DMS 273 treated with DMSO at 0.1 percent for 48 hours (cell line): ENCODE measurements at places on chromosomes 3 and 15.

DNA sequence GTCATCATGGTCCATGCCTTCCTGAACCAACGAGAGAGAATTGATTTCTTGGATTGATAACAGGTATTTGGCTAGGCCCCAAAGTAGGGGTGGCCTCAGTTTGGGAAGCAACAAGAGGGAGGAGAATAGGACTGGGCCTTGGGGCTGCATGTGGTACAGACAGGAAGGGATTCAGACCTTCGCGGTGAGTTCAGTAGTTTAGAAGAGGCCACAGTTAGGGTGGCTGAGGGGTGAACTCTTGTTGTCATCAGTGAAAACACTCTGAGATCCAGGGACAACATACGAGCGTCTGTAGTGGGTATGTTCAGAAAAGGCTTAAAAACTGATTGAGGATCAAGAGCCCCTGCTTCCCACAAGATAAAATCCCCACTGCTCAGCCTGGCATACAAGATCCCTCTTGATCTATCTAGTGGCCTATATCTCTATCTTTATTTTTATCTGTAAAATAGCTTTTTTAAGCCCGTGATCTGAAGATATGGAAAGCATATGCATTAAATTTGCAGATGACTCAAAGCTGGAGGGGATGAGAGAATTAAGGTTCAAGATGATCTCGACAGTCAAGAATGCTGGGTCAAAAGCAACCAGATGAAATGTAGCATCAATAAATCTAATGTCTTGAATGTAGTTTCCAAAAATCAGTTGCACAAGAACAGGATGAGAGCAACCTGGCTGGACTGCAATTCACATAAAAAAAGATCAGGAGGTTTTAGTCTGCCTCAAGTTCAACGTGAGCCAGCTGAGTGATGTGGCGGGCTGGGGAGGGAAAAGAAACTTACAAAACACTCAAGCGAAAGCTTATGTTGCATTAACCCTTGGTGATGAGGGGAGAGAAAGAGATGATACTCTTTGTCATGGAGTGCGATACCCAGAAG lies 221.1 kb upstream of the TLE3 start:
- no peak for DNase-seq

DNA sequence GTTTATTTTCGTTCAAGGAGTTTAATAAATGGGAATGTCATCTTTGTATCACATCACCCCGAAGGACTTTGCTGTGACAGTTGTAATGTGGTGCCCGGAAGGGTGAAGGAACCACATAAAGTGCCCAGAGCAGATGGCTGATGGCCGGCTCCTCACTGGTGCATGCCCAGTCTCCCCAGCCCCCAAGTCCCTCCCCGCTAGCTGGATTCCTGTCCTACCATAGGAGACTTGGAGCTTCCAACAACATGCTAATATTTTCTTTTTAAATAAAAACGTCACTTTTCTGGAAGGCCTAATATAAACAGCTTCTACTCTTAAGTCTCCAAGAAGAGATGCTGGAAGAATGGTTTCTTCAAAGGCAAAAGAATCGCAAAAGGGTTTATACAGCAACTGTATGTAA lies 273.9 kb upstream of the LRTM1 start:
- no peak for DNase-seq

DNA sequence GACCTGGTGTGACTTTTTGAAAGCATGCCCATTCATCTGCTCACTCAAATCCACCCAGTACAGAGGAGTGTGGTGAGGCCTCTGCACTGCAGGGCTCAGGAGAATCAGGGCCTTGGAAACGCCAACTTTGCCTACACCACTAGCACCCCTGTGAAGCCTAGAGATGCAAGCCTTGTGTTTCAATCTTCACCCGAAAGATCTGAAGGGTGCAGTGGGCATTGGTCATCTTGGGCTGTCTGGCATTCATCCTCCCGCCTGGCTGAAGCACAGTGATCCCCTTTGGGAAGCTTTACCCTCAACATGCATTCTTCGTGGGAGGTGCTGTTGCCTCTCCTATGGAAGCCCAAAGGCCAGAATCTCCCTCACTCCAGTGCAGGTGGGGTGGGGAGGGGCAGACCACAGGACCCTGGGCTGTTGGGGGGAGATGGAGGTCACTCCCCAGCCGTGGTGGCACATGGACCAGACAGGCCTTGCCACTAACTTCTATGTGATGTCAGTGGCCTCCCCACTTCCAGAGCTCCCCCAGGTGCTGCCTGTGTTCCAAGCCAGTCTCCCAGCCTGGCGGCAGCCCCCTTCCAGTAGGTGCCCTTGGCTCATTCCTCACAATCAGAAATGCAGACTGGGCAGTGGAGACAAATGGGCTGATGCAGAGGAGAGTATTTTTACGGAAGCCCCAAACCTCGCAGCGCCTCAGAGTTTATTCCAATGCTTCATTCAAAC lies 92.5 kb downstream of the ADAMTS17 start:
- no peak for DNase-seq

DNA sequence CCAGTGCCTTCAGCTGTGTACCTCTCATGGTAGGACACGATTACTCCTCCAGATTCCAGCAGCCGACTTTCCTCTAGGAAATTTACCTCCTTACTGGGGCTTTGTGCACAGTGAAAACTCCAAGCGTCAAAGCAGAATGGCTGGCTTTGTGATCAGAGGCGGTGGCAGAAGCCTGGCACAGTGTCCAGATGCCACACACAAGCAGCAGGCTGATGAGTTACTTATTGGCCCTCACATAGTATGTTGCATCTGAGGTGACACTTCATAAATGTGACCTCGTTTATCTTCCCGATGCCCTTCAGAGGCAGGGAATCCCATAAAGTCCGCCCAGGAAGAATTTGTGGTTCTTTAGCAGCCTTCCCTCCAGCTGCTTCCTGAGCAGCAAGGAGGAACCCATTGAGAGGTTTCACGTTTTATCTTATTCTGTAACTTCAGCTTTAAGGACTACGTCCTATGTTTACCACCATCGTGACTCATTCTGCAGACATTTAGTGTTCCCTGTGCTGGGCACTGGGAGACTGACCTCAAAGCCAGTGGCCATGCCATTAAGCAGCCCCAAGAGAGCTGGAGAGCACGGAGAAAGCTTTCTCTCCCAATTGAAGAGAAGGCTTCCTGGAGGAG lies 107.1 kb upstream of the C15orf61 start:
- no peak for DNase-seq

DNA sequence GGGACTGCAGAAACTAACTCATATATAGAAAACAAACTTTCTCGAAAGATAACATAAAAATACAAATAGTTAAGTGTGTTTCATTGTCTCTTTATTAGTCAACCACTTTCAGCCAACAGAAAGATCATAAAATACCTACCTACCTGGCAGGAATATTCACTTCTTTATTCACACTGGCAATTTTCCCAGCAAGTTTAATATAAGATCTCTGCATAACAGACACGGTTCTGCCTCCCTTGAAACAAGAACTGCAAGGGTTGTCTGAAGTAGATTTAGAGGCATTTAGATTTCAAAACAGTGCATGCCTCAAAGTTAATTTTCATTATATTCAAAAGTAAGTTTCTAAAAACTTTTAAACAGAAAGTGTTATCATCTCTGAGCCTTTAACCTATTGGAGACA lies 7.1 kb downstream of the NPTN start:
- DNase-seq: no peak
